NB4 (cell line): ENCODE measurements at places on chromosomes 1 and 21.

GRCh38 chr1:20233394-20233793 lies 47.1 kb upstream of the PLA2G2C start:
- DNase-seq = peak; percentile 43

- no peak for DNase-seq
Observed at GRCh38 chr1:175377394-175377793, 184.8 kb upstream of the KIAA0040 start.

DNA sequence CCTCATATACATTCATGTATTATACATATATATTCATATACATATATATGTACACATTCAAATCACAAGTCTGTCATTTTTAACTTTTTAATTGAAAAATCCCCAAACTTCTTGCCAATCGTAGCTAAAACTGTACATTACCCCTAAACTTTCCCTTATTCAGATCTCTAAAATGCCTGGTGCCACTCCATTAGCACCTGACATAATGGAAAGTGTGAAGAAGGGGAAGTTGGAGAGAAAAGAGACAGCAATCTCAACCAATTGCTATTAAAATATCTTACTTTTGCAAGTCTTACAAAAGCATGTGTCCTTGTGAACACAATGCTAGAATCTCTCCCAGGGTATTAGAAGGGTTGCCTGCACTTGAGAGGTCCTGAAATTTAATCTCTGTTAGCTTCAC lies 22.7 kb upstream of the PRKACB start:
- no peak for DNase-seq

GRCh38 chr1:25432749-25433388 lies 2.2 kb downstream of the MACO1 start:
- DNase-seq = no peak

DNA sequence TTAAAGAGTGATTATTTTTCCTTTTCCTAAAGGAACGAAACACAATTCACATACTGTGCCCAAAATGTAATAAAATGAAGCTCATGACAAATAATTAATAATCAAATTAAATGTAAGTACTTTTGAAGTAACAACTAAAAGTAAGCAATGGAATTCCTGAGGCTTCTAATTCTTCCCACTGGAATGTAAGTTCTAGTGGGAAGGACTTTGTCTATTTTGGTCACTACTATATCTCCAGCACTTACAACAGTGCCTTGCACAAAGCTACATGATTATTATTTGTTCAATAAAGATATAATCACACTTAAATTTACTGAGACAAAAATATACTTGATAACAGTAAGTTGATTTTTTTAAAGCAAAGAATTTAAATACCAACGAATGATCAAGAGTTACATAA lies 128.8 kb downstream of the COQ8A start:
- DNase-seq = no peak

DNA sequence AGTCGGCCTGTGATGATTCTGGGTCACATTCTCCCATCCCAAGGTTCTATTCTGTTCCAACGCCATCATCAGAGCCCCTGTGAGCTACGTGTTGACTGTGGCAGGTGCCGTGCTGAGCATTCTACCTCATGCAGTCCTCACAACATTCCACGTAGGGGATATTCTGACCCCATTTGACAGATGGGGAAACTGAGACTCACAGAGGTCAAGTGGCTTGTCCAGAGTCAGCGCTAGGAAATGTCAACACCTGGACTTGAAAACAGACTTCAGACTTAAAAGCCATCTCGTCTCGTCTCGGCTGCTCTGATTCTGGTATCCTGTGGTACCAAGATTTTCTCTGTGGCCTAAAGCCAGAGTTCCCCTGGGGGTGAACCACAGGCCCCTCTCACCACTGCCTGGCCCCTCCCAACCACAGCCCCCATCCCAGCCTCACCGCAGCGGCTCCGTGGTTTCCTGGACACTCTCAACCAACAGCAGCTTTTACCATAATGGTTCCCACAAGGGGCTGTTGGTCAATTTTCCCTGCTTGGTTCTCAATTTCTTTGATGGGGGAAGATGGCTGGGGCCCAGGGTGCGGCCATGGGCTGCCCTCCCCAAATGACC lies 39.6 kb downstream of the SDC3 start:
- DNase-seq = peak; percentile 93

GRCh38 chr1:179142889-179143299 lies 61.0 kb downstream of the TOR3A start:
- peak; percentile 45 for DNase-seq

GRCh38 chr1:110188035-110188618 lies 22.0 kb upstream of the KCNC4 start:
- no peak for DNase-seq

DNA sequence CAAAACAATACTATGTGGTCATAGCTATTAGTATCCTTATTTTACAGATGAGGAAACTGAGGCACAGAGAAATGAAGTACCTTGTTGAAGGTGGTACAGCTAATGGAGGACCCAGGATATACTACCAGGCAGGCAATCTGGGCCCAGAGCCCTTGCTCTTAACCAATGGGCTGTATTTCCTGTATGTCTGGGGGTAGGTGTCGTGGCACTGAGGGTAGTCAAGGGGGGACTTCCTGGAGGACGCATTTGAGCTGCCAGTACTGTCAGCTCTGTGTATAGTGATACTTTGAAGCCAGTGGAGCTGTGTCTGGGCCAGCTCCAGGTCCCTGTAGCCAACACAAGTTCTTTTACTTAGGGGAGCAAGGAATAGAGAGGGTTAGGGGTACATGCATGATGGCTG lies 34.9 kb downstream of the FAM151A start:
- no peak for DNase-seq

DNA sequence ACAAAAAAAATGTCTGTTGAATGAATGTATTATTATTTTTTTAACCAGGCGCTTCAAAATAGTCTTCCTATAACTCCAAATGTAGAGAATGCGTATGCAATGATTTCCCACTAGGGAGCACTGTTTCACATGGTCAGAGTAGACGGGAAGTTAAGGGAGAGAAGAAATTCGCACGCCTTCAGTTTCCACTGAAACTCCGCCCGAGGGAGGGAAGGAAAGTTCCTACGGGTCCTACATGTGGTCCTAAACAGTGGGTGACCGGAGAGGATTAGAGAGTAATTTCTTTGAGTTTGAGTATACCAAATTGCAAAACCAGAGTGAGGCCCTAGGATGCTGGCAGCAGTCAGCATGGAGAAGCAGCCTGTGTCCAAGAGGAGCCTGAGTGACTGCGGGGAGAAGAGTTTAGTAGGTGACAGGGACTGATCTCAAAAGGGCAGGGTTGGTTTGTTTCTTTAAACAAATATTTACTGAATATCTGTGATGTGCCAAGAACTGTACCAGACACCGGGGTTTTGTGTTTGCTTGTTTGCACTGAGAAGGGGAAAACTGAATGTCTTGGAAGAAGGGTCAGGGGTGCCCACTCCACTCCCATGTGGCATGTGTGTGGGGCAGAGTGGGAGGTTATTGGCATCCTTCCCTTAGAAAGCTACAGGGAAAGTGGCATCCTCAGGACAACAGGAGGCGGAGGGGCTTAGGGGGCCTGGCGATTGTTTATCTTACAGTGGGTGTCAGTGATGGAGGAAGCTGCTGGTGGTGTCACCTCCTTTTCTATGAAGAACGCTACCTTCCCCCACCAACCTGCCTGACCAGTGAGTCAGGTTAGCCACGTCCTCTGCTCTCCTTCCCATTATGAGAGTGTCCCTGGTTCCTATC lies 22.8 kb downstream of the RNU5D-1 start:
- DNase-seq = peak; percentile 49

GRCh38 chr1:155083052-155083541 lies 4.5 kb downstream of the EFNA3 start:
- no peak for DNase-seq

- no peak for DNase-seq
Observed at GRCh38 chr1:21357161-21357560, 66.9 kb upstream of the ECE1 start.

DNA sequence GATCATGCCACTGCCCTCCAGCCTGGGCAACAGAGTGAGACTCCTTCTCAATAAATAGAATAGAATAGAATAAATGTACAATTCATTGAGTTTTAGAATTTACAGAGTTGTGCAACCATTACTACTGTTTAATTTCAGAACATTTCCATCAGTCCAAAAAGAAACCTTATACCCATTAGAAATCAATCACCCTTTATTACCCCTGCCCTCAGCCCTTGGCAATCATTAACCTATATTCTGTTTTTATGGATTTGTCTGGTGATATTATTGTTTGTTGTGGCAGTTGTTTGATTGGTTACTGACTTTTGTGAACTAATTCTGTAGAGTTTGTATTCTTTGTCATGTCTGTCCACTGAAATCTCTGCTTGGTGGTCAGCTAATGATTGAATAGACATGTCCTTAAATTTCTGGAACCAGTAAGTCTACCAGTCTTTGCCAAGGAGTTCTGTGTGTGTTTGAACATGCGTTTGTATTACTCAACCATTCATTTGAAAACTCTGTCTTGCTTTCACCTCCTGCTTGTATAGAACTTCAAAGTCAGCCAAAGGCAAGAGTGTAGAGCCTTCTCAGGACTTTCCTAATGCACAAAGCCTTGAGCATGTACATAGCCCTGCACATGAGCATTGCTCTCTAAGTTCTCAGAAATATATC lies 208.8 kb downstream of the GPR52 start:
- DNase-seq = no peak

- DNase-seq = no peak
Observed at GRCh38 chr1:234531151-234531635, 52.2 kb upstream of the TARBP1 start.

GRCh38 chr1:41200728-41201127 lies 41.4 kb downstream of the SCMH1 start:
- no peak for DNase-seq

GRCh38 chr21:15676935-15677334 lies 52.8 kb upstream of the USP25 start:
- DNase-seq = no peak

GRCh38 chr1:84792421-84792820 lies 100.6 kb downstream of the LPAR3 start:
- no peak for DNase-seq

- no peak for DNase-seq
Observed at GRCh38 chr1:88224906-88225305, 459.2 kb upstream of the PKN2 start.

GRCh38 chr1:52364235-52364839 lies 1.7 kb downstream of the CC2D1B start:
- DNase-seq = no peak

GRCh38 chr1:40310983-40311642 lies 6.0 kb downstream of the COL9A2 start:
- DNase-seq = no peak

GRCh38 chr1:241918879-241919278 lies 38.7 kb upstream of the BECN2 start:
- peak; percentile 47 for DNase-seq

GRCh38 chr1:183914276-183914675 lies 109.4 kb downstream of the RGL1 start:
- no peak for DNase-seq

GRCh38 chr1:95126366-95126765 lies 9.2 kb downstream of the TLCD4 start:
- no peak for DNase-seq

DNA sequence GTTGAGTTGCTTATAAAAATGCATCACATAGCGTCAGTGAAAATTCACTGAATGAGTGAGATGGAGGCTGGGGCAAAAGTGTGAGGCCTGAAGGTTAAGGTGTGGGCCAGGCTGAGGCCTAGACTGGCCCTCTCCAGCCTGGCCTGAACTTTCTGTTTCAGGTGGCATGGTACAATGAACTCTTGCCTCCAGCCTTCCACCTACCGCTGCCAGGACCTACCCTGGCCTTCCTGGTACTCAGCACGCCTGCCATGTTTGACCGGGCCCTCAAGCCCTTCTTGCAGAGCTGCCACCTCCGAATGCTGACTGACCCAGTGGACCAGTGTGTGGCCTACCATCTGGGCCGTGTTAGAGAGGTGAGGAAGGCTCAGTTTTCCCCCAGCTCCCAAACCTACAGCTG lies 7.1 kb downstream of the MMACHC start:
- no peak for DNase-seq

- no peak for DNase-seq
Observed at GRCh38 chr1:107404756-107405155, 263.9 kb downstream of the NTNG1 start.

GRCh38 chr1:19525607-19526545 lies 40.5 kb upstream of the CAPZB start:
- DNase-seq = no peak

- DNase-seq = no peak
Observed at GRCh38 chr1:180950321-180950720, 37.6 kb downstream of the KIAA1614 start.

DNA sequence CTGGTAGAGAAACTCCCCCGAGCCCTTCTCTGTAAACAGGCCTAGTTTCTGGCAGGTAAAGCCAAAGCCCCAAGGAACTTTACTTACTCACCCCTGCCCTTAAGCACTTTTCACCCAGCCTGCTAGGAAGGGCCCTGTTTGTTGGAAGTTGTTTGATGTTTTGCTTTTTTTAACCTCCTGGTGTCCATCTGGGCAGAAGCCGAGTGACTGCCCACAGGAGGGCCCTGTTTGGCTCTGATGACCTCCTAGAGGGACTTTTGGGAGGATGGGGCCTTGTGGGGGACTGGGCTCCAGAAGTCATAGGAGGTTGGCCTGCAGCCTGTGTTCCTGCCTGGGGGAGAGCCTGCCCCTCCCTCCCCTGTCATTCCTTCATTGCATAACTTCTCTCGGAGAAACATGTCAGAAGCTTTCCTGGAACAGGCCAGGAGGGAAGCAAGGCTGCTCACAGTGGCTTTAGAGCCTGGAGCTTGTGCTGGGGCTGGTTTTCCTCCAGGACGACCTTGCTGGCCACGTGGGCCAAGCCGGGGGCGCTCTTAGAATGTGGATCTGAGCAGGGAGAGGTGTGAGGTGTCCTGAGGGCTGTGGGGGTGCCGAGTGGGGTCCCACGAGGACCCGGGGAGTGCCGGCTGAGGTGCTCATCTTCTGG lies 33.9 kb downstream of the COQ8A start:
- DNase-seq = no peak

GRCh38 chr1:163174524-163175437 lies 27.9 kb downstream of the RGS5 start:
- DNase-seq = peak; percentile 53

DNA sequence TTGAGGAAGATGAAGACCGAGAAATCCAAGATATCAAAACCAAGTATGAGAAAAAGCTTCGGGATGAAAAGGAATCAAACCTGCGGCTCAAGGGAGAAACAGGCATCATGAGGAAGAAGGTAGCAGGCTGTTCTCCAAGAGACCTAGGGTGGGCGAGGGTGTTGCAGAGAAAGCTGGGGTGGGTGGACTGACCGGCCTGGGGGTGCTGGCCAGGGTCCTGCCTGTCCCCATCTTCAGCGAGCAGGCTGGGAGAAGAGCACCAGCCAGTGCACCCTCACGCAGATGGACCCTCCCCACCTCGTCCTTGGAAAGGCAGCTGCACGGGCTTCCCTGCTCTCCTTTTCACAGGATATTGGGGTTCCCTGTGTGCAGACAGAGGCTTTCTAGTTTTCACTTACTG lies 46.9 kb upstream of the TMEM125 start:
- DNase-seq = no peak
